GM03348 (cell line): ENCODE measurements at places on chromosomes 2 and 18.

GRCh38 chr18:77105028-77105427, 27.6 kb downstream of the MBP start:
- DNase-seq, result no peak

DNA sequence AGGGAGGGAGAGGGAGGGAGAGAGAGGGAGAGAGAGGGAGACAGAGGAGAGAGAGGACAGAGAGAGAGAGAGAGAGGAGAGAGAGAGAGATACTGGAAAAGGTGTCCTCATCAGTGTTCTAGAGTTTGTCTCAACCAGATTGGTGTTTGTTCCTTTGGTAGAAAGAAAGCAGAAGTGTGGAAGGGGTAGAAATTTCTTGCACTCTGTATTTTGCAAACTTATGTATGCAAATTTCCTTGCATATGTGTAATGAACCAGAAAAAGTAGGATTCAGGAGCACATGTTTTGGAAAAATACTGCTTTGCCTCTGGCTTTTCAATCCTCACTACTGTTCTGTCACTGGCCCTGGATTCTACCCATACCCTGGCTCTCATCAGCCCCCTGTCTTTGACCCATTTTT, 1.1 kb upstream of the SP140 start:
- no peak for DNase-seq

GRCh38 chr18:50953822-50954221, 14.0 kb upstream of the ELAC1 start:
- DNase-seq, result no peak

- no peak for DNase-seq
Observed at GRCh38 chr2:45543257-45543656, 67.8 kb downstream of the SRBD1 start.

DNA sequence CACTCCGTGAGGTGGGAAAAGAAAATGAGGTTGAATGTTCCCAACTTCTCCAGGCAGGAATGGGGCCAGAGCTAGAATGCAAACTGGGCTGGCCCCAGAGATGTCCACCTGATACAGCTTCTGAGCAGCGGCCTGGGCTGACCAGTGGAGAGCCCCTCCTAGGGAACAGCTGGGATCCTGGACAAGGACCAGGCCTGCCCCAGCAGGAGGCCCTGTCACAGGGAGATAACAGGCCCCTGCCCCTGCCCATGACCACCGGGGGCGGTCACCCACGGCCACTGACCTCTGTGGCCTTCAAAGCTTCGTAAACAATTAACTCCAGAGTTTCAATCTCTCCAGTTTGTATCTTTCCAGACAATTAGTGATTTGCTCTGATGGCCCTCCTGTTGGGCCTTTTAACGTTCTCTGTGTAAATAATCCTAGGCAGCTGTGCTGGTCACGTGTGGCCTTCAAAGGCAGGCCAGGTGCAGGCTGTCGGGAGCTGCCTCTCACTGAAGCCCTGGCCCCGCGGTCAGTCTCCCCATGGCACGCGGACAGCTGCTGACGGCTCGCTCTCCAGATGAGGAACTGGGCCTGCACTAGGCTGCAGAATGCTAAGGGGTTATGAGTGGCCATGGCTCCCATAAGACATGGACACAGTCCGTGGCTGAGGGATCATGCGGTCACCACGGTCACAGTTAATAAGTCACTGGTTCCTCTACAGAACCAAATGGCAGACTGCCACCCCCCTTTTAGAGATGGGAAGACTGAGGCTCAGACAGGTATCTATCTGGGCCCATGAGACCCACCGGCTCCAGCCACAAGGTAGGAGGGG, 9.2 kb downstream of the HS6ST1 start:
- no peak for DNase-seq

DNA sequence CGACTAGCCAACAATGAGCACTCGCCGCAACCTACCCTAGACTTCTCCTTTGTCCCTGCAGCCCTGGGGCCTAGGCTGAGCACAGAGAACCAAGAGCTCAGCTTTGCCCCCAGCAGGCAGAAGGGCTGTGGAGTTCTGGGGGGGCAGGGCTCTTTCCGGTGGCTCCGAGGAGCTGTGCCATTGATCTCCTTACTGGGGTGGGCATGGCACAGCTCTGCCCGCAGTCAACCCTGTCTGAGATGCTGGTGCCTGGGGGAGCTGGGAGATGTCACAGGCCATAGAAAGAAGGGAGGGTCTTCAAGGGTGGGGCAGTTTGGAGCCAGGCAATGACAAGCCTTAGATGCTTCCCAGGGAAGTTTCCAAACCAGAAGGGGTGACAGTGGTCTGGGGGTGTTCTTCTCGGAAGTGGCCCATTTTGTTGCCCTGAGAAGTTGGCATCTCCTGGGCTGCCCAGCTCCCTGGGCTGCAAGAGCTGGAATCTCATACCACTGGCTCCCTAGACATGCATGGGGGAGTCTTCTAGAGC, 14.1 kb upstream of the GPR55 start:
- no peak for DNase-seq

GRCh38 chr2:215668378-215668775, 232.5 kb upstream of the FN1 start:
- no peak for DNase-seq

DNA sequence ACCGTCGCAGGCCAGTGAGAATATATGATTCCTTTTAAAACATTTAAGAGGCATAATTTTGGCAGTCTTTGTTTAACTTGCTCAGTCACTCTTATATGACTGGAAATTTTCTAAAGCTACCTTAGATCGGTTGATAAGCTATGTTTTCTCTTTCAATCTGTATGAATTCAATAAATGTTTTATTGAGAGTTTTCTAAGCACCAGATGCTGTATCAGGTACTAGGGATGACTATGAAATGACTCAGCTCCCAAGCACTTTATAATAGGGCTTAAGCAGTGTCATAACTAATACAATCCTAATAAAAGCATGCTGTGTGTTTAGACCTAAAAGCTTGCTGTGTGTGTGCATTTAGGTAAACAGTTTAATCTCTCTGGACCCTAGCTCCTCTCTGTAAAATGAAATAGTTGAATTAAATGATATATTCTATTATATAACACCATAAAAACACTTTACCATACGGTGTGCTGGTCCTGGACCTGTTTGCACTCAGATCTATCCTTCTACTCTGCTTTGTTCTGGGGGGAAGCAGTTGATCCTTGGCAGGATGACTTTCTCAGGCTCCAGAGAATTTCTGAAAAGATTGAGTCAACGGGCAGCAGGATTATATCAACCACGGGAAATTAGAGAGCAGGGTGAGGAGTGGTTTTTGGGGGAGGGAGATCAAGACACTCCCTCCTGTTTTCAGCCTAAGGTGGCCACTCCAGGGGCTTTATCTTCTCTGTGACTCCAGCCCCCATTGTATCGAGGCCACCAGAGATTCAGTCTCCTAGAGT, 26.1 kb upstream of the SLC38A11 start:
- peak; percentile 4 for DNase-seq

- no peak for DNase-seq
Observed at GRCh38 chr2:156065912-156066311, 266.6 kb downstream of the NR4A2 start.

DNA sequence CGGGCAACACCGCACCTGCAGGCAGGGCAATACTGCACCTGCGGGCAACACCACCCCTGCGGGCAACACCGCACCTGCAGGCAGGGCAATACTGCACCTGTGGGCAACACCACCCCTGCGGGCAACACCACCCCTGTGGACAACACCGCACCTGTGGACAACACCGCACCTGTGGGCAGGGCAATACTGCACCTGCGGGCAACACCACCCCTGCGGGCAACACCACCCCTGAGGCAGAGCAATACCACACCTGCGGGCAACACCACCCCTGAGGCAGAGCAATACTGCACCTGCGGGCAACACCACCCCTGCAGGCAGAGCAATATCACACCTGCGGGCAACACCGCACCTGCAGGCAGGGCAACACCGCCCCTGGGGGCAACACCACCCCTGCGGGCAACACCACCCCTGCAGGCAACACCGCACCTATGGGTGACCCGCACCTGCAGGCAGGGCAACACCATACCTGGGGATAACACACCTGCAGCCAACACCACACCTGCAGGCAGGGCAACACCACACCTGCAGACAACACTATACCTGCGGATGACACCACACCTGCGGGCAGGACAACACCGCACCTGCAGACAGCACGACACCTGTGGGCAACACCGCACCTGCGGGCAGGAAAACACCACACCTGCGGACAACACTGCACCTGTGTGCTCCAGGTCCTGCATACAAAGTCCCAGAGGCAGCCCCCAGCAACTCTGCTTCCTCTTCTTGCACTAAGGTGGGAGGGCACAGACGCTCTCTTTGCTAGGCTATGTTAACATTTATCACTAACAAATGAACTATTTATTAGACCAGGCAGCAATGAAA, 57.7 kb downstream of the EIPR1 start:
- DNase-seq, result no peak

DNA sequence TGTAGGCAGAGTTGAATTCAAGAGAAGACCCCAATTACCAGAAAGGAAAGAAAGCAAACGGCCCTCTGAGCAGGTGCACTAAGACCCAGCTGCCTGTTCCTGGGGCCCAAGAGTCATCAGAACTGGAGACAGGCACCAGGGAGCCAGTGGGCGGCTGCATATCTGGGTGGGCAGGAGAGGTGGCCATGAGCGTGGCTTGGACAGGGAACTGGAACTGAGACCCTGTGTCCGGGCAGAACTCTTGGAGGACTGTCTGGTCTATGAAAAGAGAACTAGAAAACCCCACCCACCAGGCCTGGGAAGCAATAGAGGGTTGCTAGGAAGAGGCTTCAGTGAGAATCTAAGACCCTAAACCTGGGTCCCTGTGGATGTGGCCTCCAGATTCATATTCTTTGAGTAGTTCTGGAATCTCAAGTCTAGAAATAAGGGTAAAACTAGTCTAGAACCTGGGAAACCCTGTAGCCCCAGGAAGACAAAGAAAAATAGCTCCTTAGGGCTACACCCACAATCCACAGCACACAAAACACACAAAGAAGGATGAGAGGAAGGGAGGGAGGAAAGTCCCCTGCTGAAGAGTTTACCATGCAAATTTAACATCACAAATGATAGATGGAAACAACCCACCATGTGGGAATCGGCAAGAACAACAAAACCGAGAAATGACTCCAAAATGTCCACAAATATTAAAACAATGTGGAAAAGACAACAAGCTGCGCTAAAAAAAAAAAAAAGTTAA, 147.0 kb downstream of the HDAC4 start:
- DNase-seq, result no peak

- no peak for DNase-seq
Observed at GRCh38 chr18:73975266-73975665, 172.4 kb downstream of the FBXO15 start.

DNA sequence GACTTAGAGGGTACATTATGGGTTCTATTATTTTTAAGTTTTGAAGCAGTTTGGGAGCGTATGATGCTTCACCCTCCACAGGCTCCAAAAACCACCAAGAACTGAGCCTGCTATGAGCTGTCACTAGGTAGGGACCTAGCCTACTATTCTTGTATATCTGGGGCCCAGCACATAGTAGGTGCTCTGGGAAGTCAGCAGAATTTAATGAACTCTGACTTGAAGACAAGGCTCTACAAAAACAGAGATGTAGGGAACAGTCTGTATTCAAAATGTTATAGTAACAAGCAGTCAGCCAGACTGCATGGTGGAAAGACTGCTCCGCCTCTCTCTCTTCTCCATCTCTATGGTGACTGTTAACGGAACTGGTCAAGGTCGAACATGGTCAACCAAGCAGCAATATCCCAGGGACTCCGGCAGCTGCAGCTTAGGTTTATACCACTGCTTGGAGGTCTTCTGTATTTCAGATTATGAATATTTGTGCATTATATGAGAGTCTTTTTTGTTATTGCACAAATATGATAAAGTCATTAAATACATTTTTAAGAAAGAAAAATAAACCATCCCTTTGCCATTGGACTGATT, 22.2 kb upstream of the YWHAQ start:
- no peak for DNase-seq

DNA sequence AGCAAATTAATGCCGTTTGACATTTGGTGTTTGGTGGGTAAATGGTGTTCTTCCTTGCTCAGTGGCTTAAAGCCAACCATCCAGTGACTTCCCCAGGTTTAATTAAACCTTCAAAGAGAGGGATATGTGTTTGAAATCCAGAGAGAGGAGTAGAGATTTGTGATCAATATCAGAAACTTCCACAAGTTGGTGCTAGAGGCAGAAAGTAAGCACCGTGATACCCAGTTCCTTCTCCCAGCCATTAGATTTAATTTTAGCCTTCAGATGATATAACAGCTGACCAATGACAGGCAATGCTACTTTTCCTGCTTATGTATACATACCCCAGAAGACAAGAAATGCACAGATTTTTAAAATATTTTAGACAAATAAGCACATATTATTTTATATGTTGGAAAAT, 398.5 kb downstream of the CDH2 start:
- peak; percentile 32 for DNase-seq

GRCh38 chr18:34660572-34660971, 49.5 kb upstream of the DTNA start:
- no peak for DNase-seq

- peak; percentile 44 for DNase-seq
Observed at GRCh38 chr2:174009488-174010223, 44.5 kb upstream of the SP3 start.

- DNase-seq, result no peak
Observed at GRCh38 chr2:100425573-100426383, 8.3 kb upstream of the CHST10 start.
